Hematopoietic multipotent progenitor cell treated with erythropoietin and hydrocortisone succinate and interleukin-3 and kit ligand, for 6 days (in vitro differentiated cells): ENCODE measurements at places on chromosomes 5 and 9.

GRCh38 chr9:127405344-127406125 lies 8.6 kb downstream of the SLC2A8 start:
- no peak for DNase-seq

- peak; percentile 27 for DNase-seq
Observed at GRCh38 chr9:92360083-92360482, 34.3 kb downstream of the CENPP start.

GRCh38 chr9:125492719-125493118 lies 214.3 kb downstream of the MAPKAP1 start:
- DNase-seq, result no peak

- DNase-seq, result no peak
Observed at GRCh38 chr9:9299134-9299533, 1313.7 kb downstream of the PTPRD start.

GRCh38 chr5:172668594-172669071 lies 27.6 kb downstream of the NEURL1B start:
- DNase-seq, result no peak

- DNase-seq, result no peak
Observed at GRCh38 chr5:57653636-57654290, 171.2 kb upstream of the ACTBL2 start.
